ENCODE measurements at places on chromosomes 7 and 10.

DNA sequence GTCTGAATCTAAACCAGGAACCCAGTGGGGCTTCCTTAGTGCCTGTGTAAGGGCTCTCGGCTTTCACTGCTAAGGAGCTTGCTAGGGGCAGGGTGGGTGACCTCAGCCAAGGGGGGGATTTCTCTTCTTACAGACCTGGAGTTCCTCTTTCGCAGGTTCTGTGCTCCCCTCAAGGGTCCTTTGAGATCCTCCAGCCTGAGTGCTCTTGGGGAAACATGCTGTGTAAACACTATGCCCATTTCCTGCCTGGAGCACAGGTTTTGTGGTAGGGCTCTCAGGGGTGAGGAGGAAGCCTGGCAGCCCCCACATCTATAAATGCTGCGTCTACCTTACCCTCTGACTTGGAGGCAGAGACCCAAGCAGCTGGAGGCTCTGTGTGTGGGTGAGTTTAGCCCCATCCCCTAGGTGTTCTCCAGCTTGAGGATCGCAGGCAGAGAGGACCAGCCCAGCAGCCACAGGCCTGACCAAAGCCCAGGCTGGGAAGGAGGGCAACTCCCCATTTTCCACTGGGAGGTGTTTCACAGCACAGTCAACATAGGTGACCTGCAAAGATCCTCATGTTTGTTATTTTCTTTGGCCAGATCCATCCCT, at the start of gene SFTPA1:
Gene SFTPA1 (plus strand): TSS at position 339 of the 591 bp plus-strand sequence. CDS start 887 bp downstream, outside the sequence.
- no peak within 1 kb of the TSS for H3K27ac ChIP-seq
- H3K36me3 ChIP-seq = no peaks in the 10 kb centered on the region
- no peak within 1 kb of the TSS for H3K4me3 ChIP-seq
- no peaks in the 10 kb centered on the region for H3K27me3 ChIP-seq
- no peaks in the 10 kb centered on the region for H3K4me1 ChIP-seq
- DNase-seq = no peak

DNA sequence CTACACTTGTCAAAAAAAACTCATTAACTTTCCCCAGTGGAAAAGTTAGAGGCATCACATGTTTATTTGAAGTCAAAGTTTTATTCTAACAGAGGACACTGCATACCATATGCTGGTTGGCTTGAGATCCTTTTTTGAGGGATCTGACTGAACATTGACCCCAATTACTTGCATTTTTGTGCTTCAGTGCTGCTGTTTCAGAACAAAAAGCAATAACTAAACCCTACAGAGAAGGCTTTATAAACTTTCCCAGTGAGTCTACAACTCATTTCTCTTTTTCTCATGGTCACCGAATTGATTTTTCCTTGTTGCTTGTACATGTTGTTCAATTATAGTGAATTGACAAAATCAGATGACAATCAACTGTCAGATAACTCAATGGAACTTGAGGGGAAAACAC, 69.3 kb upstream of the PHYHIPL start:
- H3K4me1 ChIP-seq = no peaks in the 10 kb centered on the region
- H3K27ac ChIP-seq = no peak overlapping the region
- no peaks in the 10 kb centered on the region for H3K36me3 ChIP-seq
- H3K27me3 ChIP-seq = no peaks in the 10 kb centered on the region

DNA sequence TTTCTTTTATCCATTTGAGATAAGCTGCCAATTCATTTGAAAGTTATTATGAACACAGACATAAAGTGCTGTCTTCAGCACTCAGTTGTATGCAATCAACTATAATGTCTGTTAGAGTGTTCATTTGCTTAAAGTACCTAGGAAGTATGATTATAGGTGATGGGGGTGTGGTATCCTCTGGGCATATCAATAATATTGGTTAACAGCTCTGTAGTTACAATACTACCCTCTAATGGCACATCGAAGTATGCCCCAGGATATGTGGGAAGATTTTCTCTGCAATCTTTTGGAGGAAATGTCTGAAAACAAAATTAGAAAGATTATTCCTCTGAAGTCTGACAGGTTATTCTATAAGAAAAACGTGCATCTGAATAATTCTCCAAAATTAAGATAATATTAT, 429.7 kb downstream of the ARL4A start:
- no peaks in the 10 kb centered on the region for H3K27me3 ChIP-seq
- H3K4me1 ChIP-seq = no peaks in the 10 kb centered on the region
- no peak for DNase-seq
- no peaks in the 10 kb centered on the region for H3K36me3 ChIP-seq
- H3K27ac ChIP-seq = no peak overlapping the region

- no peak overlapping the region for H3K27ac ChIP-seq
- H3K36me3 ChIP-seq = peaks cover under 1% of the 10 kb centered on the region
- H3K27me3 ChIP-seq = no peaks in the 10 kb centered on the region
- no peak for DNase-seq
- H3K4me1 ChIP-seq = peaks cover 64% of the 10 kb centered on the region
- no peak overlapping the region for H3K4me3 ChIP-seq
Observed at GRCh38 chr7:36570528-36571189, 153.6 kb downstream of the AOAH start.
